ENCODE measurements at places on chromosomes 2 and 18.

DNA sequence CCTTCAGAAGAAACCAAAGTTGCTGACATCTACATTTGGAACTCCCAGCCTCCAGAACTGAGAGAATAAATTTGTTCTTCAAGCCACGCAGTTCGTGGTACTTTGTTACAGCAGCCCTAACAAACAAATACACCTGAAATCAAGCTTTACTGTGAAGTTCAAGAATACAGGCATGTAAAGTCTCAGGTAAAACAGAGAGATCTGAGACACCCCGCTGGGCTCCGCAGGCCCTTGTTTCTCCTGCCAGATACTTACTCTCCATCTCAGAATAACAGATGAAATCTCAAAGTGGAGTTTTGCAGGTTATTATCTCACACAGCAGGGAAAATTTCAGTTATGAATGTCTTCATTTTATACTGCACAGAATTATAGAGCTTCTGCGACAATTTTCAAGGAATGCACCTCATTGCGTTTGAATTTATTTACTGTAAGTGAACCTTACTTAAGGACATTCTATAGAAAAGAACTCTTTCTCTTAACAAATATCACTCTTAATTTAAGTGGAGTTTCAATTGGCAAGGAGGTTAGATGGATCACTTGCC lies 492.4 kb upstream of the LRATD1 start:
- DNase-seq: no peak

GRCh38 chr2:189702071-189702470 lies 27.6 kb downstream of the ANKAR start:
- no peak for DNase-seq

DNA sequence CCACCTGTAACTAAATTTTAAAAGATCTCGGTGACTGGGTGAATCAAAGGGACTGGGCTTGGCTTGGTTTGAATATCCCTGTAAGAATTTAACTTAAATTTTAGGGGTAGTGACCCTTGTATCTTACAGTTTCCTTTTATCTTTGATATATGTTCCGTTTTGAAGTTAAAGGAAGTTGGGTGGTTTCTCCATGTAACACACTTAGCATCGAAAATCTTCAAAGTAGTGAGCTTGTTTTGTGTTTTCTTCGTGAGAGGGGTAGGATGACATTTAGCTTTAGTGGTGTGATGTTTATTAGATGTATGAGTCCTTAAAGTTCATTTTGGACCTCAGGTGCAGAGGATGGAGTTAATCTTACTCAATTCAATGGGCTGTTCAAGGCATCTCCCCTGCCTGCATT lies 1.6 kb downstream of the WDR7 start:
- DNase-seq: no peak

DNA sequence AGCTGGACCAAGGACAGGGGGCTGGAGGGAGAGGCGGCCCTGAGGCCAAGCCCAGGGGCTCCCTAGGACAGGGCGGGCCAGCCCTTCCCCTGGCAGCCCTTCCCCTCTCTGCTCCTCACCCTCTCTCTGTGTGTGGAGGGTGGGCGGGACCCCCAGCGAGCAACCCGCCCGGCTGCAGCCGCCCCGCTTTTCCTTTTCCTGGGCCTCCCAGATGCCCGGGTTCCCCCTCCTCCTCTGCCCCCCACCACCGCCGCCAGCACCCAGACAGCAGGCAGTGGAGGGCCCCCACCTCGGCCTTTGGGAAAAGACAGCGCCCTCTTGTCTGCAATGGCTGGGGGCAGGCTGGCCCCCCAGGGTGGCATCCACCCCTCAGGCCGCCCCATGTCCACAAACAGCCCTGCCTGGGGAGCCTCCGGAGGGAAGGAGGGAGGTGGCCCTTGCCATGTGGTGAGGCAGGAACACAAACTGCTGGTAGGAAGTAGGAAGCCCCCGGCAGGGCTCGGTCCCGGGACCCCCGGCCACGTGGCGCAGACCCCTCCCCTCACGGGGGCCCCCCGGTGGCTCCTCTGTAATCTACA lies 135.1 kb upstream of the CTDP1 start:
- DNase-seq: no peak

DNA sequence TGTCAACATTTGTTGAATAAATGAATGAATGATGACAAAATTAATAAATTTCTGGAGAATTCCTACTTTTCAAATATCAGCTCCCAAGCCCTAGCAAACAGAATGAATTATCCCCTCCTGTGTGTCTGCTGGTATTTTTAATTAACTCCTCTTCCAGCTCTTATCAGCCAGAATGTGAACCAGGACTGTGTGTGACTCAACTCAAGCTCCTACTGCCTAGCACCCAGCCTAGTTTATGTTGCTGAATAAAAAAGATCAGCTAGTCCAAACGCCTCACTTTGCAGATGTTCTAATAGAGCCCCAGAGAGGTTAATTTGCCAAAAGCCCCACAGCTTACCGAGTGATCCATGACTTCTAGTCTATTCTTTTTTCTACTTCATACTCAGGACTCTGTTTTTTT lies 50.3 kb downstream of the RABL2A start:
- no peak for DNase-seq

DNA sequence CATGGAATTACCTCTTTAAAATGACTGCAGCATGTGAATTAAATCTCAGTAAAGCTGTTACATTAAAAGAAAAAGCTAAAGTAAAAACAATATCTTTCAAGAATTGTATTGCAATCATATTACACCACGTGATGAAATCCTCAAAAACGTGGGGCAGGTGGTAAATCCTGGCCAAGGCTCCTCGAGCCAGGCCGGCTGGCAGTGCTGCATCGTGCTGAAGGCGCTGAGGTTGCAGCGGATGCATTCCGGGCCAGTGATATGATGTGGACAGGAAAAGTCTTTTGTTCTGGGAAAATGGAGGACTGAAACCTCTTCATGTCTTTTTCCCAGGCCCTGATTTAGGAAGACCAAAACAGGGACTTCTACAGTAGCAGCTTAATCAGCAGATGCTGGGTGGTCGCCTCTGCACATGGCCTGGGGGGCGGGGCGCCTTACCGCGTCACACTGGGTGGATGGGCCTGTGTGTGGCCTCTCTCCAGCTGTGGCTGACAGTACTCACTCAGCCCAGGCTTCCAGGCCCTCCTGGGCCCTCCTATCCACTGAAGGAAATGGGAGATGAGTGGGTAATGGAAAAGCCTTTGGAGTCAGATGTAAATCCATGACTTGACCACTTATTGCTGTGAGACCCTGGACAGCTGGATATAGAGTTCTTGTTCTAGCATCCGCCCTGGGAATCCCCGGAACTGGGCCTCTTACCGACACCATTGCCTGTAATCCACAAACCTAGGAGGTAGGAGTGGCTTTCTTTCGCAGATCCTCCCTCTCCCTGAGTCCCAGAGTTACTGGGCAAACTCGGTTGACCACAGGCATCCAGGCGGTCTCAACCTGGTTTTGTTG lies 45.1 kb downstream of the PROC start:
- no peak for DNase-seq

DNA sequence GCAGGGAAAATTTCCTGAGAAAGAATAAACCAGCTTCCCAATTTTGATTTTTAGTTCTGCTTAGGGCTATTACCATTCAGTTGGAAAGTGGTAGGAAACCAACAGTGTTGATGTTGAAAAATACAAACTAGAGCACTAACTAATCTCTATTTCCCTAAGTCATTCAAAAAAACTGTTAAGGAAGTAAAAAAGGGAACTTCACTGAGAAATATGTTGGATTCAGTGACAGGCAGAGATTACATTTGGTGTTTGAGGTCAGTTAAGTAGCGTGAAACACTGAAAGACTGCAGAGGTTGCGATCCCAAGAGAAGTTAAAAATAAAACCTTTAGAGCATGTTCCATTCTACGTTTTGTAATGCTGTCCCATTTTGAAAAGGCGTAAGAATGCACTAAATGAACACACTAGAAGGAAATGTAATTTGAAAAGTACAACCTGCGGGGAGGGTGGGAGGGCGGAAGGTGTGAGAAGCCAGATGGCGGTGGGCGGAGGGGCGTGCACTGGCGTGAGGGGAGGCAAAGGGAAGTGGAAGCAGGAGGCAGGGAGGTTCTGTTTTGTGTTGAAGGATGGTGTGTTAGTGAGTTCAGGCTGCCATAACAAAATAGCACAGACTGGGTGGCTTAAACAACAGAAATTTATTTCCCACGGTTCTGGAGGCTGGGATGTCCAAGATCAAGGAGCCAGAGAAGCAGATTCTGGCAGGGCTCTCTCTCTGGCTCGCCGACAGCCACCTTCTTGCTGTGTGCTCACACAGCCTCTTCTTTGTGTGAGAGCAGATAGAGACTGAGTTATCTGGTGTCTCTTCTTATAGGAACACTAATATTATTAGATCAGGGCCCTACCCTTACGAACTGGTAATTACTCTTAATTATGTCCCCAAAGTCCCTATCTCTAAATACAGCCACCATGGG lies 94.3 kb upstream of the KCTD1 start:
- DNase-seq: no peak

Data from foreskin fibroblast (primary cell).